ENCODE measurements at places on chromosomes 1 and 21. TPM values are rescaled to one million over a fixed set of nuclear protein-coding genes. Genes with fewer than 3 reads are reported as not detected.

VSIG8 gene
- total RNA-seq = not detected

DNA sequence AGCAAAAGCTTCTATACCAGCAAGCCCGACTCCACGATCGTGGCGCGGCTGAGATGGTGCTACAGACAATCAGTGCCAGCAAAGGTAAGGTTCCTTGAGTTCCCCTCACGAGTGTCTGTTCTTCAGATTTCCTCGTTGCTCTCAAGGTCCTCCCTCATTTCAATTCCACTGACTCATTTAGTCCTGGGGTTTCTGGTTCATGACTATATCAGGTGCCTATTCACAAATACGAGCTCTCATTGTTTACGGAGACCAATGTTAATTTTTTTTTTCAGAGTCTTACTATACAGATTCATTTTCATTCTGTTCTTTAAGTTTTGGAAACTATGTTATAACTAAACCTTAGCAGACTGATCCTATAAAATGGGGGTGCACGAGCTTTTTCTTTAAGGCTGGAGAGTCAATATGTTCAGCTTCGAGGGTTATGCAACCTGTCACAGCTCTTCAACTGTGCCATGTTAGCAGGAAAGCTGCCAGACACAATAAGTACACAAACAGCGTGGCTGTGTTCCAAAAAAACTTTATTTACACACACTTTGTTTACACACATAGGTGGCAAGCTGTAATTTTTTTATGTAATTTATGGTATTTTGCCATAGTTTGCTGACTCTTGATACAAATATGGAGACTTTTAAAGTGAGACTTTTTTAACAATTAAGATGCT lies 134.3 kb downstream of the ZP4 start:
- no peak for DNase-seq

- no peak for DNase-seq
Measured at GRCh38 chr21:37273911-37274690, 7.0 kb upstream of the VPS26C start.

DNA sequence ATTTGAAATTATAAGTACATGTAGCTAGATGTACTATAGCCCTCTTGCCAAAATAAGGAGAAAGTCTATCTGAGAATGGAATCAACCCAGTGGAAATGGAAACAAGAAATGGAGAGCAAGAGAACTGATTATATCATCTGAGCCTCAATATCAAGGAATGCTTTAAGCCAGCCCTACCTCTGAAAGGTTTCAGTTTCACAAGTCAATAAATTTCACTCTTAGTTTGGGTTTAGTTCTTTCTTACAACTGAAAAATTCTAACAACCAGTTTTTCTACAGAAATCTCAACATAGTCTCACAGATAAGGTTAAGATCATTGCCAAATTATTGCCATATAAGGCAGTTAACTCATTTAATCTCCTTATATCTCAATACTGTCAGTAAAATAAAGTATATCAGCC lies 80.0 kb downstream of the EPS15 start:
- DNase-seq = no peak

DNA sequence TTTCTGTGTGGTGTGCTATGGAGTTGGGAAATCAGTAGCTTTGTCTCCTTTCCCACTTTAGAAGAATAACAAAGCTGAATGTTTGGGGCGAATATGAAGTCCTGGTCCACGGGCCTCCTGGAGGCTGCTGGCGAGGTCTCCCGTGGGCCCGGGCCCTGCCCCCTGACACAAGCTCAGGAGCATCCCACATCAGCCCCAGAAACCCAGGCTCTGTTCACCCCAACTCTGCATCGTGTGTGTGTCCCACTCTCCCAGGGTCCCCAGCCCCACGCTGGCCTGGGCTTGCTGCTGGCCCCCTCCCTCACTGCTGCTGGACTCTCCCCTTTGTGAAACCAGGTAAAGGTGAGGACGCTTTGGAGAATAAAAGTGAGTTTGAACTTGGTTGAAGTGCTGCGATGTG lies 8.1 kb downstream of the PRDM16 start:
- no peak for DNase-seq

DNA sequence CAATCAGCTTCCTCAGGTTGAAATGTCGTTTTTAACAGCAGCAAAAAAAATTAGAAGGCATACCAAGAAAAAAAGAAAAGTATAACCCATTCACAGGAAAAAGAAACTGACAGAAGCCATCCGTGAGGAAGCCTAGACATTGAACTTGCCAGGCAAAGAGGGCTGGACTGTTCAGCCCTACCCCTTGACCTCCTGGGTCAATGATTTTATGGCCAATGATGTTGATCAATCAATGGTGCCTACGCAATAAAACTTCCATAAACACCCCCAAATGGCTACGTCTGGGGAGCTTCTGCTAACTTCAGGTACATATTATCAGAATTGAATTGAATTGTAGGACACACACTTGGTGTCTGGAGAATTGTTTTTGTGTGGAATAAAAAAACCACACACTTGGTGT lies 4.8 kb upstream of the PSEN2 start:
- no peak for DNase-seq

OR2T2 gene
- not detected for total RNA-seq

DCDC2B gene
- not detected for total RNA-seq

DNA sequence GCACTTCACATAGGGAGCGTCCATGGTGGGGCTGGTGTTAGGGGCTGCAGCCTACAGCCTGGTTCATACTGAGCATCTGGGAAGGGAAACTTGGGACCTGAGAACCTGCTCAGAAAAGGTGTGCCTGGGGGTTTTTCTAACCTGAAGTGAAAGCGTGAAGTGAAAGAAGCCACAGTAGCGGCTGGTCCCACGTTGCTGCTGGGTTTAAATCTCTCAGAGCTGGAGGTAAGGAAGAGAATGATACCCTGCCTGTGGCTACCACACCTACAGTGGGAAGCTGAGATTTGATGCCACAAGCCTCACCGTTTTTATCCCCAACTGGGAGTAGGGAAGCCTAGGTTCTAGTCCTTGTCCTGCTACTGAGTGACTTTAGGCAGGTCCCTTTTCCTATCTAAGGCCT lies 21.0 kb upstream of the FUCA1 start:
- DNase-seq = no peak

DNA sequence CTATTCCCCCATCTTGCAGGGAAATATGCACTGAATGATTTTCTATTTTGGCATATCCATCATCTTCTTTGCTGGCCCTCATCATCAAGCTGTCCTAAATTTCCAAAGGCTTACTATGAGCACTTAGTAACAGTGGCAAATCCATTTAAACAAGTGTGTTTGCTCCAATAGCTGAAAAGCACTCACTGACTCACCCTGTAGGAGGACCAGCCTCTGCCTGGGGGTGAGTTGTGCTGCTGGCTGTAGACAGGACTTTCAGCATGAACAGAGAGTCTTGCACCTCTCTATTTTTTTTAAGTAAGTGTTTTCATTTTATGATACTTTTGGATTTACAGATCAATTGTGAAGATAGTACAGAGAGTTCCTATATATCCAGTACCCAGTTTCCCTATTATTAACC lies 97.3 kb downstream of the SLC35F3 start:
- DNase-seq = no peak

DNA sequence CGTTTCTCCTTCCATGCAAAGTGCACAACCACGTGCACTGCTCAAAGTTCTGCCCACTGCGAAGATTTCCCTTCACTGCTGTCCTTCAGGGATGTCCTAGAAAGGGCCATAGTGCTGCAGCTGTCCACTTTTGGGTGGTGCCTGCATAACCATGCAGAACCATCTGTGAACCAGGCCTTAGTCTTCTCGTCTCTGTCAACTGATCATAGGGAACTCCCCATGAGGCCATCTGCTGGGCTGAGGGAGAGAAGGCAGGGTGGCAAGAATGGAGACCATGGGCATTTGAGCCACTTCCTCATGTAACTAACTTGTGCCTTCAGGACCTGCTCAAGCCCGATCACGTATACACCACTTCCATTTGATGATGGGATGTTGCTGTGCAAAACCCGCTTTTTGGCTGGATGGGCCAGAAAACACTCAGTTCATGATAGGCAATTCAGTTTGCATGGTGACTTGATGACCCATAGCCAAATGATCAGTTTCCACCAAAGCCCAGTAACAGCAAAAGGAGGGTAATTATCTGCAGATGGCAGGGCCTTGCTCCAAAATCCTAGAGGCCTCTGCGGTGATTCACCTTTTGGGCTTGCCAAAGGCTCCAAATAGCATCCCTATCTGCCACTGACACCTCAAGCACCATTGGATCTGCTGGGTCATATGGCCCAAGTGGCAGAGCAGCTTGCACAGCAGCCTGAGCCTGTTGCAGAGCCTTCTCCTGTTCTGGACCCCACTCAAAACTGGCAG lies 9.5 kb downstream of the ST6GALNAC5 start:
- DNase-seq = no peak

SPRR2F gene
- total RNA-seq = not detected

DNA sequence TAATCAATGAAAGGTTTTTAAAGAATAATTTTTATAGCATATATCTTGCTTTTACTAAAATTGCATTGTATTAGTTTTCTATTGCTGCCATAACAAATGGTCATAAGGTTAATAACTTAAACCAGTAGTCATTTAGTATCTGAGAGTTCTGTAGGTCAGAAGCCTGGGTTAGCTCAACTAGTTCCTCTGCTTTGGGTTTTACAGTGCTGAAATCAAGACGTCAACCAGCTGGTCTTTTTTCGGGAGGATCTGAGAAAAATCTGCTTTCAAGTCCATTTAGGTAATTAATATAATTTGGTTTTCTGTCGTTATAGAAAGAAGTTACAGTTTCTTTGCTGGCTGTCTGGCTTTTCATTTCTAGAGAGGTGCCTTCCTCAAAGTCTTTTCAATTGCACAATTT lies 577.7 kb downstream of the MRPL39 start:
- no peak for DNase-seq

- no peak for DNase-seq
Measured at GRCh38 chr1:15071936-15072335, 81.6 kb upstream of the TMEM51 start.
